Stimulated activated CD8-positive, alpha-beta memory T cell treated with anti-CD3 and anti-CD28 coated beads, Interleukin-2, amount 100 ng/mL, for 48 hours (primary cell): ENCODE measurements at places on chromosomes 13 and 19.

GRCh38 chr13:45119991-45120864 is at the start of gene GTF2F2:
Gene GTF2F2, plus strand, starts transcription at chr13:45120510. Its CDS starts 146 bp downstream, at chr13:45120656.
- DNase-seq = peak; percentile 81

GRCh38 chr13:43629691-43630480 is 156.9 kb downstream of the ENOX1 start:
- DNase-seq = no peak

DNA sequence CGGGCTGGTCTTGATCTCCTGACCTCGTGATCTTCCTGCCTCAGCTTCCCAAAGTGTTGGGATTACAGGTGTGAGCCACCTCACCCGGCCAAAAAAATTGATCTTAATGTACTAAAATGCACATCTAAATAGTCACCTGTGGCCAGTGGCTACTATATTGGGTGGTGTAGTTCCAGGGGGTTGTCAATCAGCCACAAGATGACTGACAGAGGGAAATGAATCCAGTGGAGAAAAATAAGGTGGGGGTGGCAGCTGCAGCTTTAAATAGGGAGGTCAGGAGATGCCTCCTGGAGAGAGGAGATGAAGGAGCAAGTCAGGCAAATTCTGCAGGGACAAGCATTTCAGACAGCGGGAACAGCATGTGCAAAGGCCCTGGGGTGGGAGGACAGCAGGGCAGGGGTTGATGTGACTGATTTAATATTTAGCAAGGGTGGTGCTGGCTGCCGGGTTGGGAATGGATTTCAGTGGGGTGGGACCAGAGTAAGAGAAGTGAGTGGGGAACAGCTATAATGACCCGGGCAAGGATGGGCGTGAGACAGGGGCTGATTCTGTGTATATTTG is 18.0 kb downstream of the TIMM13 start:
- no peak for DNase-seq

GRCh38 chr13:50446611-50447010 is 396.9 kb downstream of the DLEU7 start:
- DNase-seq = no peak

DNA sequence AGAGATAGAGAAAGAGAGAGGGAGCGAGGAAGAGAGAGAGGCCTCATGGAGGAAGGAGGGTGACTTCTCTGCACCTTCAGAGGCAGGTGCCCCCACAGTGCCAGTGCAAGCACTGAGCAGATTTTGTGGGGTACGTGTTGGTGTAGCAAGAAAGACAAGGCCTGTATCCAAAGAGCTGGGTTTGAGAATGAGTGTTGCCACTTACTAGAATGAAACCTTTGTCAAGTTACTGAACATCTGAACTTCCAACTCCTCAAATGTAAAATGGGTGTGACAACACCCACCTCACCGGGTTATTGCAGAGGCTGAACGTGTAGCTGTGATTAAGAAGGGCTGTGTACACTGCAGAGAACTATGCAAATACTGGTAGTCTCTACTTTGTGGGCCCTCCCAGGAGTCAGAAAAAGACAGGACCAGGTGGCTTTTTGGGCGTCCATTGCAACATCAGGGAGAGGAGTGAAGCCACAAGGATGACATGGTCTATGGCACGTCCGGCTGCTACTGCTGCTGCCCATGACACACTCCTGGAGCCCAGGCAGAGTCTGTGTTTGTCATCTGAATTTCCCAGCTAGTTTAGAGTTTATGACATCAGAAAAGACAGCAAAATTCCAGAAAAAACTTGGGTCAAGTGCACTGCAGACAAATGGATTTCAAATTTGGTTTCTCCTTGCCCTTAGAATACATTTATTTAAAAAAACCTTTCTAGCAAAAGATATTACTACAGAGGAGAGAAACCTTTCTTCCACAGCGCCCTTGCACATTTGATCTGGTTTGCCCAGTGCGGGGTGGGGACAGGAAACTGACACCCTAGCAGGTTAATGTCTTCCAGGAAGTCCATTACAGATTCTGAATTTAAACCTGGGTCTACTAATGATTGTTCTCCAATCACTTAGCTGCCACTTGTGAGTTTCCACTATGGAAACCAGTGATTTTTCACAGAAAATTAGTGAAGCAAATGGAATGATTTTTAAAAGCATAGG is 54.0 kb upstream of the ATP12A start:
- DNase-seq = no peak

- DNase-seq = no peak
These were observed 614 bp upstream of the PNMA8A start for GRCh38 chr19:46471811-46472543.

GRCh38 chr13:54373211-54373610 is 1344.6 kb downstream of the OLFM4 start:
- DNase-seq = no peak

DNA sequence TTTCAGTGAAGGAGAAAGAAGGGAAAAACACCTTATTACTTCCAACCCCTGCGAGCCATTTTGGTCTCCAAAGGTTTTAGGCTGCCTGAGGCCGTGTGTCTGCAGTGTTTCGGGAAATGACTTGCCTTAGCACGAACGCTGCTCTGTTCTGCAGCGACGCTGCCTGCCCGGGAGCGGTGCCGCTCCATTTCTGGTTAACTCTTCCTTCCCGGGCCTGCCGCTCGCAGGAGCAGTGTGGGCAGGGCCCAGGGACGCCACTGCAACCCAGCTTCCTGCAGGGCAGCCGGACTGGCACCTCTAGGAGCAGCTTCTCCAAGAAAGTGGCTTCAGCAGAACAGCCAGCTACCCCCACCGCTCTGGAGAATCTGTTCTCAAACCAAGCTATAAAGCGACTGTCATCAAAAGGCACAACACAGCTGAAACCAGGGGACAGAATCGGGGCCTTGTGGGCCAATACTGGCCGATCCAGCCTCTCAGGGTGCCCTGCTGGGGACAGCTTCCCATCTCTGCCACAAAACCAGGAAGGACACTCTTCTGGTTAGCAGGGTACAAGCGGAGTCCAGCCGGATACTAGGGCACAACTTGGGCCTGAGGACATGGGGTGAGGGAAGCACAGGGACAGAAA is 72.2 kb downstream of the KCTD15 start:
- DNase-seq = no peak

GRCh38 chr19:50724522-50725217 is 1.5 kb downstream of the CLEC11A start:
- DNase-seq = peak; percentile 93

DNA sequence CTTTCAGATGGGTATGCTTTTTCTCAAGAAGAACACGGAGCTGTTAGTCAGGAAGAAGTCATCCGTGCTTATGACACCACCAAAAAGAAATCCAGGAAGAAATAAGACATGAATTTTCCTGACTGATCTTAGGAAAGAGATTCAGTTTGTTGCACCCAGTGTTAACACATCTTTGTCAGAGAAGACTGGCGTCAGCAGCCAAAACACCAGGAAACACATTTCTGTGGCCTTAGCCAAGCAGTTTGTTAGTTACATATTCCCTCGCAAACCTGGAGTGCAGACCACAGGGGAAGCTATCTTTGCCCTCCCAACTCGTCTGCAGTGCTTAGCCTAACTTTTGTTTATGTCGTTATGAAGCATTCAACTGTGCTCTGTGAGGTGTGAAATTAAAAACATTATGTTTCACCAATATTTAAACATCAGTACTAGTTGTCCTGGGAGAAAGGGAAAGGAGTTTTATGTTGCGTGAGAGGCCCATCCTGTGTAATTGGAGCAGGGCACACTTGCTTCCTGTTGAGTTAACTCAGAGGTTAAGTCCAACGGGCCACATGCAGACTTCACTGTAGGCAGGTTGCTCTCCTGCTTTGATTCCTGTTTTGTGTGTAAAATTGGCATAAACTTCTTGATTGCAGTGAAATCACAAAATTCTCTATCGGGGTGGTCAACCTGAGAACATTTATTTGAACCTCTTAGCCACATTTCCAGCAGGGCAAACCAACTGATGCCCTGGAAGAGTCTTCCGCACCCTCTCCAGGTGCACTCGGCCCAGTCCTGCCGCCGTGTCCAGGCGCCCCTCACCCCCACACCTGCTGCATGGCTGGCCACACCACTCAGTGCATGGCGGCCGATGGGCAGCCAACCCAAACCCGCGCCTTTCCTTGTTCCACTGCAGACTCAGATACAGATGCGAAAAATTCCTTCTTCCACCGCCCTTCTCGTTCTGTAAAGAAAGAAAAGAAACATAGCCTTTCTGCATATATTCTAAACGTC is 31.6 kb downstream of the SHISA2 start:
- no peak for DNase-seq

DNA sequence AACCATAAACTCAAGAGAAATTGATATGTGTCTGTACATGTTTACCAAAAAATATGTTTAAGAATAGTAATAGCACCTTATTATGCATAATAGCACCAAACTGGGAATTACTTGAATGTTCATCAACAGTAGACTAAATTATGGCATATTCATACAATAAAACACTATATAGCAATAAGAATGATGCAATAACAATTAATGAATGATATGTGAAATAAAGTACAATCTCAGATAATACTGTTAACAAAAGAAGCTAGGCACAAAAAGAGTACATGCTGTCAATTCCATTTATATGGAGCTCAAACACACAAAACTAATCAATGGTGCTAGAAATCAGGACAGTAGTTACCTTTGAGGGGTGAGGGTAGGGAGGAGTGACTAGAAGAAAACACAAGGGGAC is 36.3 kb downstream of the ZC3H13 start:
- no peak for DNase-seq

GRCh38 chr19:18065173-18065495 is 21.6 kb downstream of the IL12RB1 start:
- no peak for DNase-seq

DNA sequence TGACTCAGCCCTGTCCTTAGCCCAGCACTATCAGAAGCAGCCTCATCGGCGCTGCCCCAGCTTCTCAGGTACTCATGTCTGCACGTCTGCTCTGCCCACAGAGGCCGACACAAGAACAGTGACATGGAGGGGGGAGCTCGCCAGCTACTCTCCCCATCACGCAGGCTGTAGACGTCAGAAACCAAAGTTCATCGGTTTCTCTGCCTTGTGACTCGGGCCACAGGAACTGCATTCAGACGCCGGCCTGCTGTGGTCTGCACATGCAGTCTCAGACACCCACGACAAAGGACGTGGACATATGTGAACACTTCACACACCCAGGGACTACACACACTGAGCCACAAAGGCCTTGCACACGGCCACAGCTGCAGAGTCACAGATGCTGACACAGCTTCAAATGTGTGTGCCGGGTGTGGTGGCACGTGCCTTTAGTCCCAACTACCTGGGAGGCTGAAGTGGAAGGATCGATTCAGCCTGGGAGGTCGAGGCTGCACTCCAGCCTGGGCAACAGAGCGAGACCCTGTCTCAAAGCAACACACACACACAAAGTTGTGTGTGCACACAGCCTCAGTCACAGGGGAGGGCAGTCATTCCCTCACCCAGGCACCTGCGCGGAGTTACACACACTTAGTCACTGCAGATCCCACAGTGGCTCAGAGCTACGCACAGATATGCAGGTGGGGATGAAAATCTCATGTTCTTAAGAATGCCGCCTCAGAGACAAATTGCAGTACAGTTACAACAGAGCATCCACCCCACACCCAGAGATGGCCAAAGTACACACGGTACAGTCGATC is 4.9 kb upstream of the ZFP36 start:
- peak; percentile 81 for DNase-seq

GRCh38 chr13:27789495-27790303 is 2.6 kb upstream of the GSX1 start:
- no peak for DNase-seq

DNA sequence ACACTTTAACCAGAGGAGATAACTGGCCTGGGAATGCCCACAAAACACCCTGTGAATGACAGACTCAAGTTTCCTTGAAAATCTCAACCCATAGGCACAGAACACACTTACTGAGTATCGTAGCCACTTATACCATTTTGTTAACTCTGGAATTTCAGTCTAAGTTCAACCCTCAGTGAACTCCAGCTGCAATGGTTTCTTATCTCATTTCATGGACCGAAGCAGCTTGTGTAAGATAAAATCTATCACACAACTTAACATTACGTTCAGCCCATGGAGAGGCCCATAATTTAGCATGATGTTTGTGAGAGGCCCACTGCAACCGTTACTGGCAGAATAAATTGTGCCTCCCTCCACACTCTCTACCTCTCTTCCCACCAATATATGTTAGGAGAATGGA is 323.0 kb downstream of the DNAJC15 start:
- DNase-seq = no peak

DNA sequence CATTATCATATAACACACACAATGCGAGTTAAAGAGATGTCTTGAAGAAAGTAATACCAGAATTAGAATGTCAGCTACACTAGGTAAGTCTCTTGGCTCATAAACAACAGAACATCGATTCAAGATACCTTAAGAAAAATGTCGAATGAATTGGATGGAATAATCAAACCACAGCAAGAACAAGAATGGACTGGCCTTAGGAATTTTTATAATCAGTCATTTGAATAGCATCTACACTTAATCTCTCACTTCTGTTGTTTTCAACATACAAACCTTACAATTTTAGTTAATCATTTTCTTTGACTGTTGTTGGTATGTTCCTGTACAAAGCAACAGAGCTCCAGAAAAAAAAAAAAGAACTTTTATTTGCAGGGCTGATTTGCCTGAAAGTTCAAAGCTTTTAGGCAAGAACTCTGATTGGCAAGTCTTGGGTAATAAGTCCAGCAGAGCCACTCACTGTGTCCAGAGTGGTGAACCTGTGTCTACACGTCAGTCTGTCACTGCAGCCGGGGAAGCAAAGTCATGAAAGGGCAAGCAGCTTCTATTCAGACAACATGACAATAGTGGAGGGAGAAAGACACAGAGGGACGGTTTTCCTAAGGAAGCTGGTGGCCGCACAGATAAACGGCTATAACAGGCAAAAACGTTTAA is 1026.1 kb upstream of the MIR17HG start:
- DNase-seq = no peak

DNA sequence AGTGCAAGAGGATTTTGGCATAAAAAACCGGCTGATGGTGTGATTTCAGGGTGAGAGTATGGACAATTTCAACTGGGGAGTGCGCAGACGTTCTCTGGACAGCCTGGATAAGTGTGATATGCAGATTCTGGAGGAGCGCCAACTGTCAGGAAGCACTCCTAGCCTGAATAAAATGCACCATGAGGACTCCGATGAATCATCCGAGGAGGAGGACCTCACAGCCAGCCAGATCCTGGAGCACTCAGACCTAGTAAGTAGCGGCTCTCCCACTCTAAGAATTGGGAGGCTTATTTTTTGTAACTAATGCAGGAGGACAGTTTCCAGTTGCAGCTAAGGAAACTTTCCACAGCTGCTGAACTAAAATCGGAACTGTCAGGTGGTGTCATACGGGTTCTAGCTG is 53.6 kb downstream of the ZAR1L start:
- no peak for DNase-seq

DNA sequence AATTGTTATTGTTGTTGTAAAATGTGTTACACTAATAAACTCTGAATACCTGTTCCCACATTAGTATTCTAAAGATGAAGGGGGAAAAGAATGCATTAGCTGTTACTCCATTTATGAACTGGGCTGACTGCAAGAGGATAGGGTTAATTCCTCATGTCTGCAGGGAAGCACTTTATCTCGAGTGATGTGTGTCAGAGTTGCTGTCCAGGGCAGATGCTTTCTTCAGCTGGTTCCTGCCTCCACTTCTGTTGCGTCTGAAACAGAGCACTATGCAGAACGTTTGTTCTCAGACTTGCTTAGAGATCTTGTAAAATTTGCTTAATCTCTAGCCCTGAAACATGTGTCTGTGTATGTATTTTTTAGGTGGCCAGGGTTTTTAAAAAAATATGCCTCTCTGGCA is 318.8 kb downstream of the SPRY2 start:
- DNase-seq = no peak
